ENCODE measurements at places on chromosomes 1 and 21.

DNA sequence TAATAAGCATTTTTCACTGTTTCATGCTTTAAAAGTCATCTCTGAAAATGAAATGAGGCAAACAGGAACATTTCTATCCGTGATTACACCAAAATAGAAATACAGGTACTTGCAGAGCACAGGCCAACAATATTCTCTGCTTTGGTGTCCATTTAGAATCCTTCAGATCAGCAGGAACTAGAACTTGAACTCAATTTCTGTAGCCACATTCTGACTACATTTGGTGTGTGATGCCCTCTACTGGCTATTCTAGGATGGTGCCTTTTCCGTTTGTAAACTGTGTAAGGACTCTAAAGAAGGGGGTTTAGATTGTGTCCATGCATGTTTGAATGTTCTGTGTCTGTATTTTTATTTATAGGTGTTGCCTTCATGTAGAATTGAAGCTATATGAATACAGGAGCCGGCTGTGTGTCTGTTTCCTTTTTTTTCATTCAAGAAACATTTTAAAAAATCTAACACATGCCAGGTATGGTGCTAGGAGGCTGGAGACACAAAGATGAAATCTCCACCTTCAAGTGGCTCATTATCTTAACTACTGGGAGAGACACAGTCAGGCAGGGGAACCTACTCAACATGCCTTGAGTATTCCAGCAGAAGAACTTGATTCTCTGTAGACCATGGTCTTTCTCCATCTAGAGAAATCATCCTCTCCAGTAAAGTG is 7.6 kb upstream of the ZNF326 start:
- peak; percentile 78 for DNase-seq

DNA sequence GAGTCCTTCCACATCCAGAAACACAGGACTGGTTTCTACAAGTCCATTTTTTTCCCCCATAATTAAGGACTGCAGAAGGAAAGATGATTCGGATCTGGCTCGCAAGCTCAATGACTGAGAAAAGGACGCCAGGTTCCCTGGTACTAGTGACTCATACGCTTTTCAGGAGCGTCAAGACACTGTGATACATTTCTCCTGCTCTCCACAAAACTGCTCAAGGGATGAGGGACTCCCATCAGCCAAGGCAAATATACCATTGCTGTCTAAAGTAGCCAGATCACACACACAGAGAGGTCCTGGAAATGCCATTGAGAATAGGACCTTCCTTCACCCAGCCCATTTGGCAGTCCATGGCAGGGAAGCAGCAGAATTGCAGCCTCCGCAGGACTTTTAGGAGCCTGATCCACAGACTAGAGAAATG is 253.6 kb upstream of the IRF2BP2 start:
- no peak for DNase-seq

DNA sequence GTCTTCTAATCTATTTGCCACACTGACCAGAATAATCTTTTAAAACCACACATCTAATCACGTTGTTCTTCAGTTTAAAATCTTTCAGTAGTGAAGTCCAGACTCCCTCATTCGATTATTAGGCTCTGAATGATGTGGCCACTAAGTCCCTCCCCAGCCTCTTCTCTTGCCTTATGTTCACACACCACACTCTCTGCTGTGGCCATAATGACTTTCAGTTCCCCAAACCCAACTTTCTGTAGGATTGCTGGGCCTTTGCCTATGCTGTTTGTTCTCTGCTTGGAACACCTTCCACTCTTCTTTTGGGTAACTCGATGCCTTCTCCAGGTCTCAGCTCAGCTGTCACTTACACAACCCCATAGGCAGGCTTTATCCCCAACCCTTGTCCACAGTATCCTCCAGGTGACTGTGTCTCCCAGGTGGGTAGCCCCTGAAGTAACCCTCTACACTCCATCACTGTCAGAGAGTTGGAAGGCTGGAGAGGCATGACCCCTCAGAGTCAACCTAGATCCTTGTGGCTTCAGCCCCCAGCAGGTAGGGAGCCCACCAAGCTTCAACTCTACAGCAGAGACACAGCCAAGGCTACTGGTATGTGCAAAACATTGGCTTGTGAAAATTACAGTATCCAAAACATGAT is 8.4 kb upstream of the SLC37A1 start:
- DNase-seq: no peak

DNA sequence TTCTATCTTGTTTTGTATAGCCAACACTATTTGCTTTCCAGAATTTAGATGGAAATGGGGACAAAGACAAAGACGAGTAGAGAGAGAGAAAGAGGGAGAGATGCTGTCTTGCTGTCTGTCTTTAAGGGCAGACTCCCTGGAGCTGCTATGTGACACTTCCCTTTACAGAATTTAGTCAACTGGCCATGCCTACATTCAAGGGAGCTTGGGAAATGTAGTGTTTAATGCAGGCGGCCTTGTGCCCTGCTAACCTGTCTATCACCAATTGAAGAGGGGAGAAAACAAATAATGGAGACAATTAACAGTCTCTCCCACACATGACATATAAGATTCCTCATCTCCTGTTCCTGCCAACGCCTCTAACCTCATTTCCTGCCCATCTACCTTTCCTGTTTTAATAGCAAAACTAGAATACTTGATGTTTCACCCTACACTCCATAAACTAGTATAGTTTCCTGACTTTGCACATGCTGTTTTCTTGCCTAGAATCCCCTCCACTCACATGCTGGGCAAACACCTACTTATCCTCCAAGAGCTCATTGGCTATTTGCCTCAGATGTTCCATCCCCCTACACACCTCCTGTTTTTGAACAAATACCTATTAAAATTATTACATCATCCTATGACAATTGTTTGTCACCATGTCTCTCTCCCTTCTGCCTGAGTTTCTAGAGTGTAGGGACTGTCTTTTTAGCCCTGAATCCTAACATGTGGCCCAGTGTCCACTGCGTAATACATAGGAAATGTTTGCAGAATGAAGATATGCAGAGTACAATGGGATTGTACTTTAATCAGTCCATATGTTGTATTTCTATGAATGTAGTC is 117.2 kb downstream of the SLC25A24 start:
- no peak for DNase-seq

- DNase-seq: no peak
These were observed 223.3 kb downstream of the PTPRU start for GRCh38 chr1:29459620-29459945.

DNA sequence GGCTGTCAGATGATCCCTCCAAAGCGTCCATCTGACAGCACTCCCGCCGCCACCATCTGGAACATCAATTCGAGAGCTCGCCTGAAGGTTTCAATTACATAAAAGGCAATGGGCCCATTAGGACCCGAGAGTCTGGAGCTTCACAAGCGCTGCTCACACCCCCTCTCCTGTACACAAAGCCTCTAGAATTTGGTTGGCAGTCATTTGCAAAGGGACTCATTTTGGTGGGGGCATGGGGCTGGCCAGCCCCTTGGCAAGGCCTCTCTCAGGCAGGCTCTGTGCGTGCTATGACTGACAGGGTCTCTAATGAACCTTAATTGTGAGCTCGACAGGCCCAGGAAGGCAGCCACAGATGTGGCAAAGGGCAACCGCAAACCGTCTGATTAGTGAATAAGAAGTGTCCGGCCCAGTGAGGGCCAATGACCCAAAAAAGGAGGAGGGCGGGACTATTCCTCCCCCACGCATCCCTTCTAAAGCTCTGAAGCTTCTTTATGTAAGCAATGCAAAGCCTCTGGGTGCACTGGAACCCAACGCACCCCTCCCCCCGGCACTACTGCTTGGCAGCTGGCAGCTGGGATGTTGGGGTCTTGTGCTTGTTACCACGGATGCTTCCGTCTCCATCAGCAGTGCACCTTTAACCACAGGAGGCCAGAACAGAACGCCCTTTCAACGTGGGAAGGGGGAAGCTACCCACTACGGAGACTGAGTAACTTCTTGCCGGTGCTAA is 79.4 kb downstream of the CAPZB start:
- no peak for DNase-seq

DNA sequence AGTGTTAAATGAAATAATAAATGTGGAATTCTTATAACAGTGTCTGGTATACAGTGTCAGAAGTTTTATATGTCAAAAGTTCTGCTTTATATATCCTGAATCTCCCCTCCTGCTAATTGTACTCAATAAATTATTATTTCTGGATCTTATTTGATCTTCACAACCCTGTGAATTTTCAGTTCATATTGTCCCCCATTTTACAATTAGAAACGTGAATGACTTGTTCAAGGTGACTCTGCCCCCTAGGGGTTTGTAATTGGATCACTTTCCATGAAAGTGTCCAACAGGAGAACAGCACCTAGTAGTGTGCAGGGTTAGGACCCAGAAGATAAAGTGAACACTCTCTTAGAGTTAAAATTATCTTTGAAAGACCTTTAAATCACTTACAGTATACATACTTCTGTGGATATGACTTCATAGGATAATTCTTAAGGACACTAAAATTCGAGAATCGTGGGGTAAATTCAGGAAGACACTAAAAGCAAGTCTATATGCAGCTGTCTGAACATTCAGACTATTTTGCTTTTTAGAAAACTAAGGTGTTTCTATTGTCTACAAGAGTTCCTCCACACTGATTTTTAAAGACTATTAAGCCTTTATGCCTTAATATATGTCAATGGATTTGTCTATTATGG is 4.5 kb upstream of the DDR2 start:
- no peak for DNase-seq

GRCh38 chr1:209882942-209883340 is 55.1 kb upstream of the SYT14 start:
- no peak for DNase-seq

DNA sequence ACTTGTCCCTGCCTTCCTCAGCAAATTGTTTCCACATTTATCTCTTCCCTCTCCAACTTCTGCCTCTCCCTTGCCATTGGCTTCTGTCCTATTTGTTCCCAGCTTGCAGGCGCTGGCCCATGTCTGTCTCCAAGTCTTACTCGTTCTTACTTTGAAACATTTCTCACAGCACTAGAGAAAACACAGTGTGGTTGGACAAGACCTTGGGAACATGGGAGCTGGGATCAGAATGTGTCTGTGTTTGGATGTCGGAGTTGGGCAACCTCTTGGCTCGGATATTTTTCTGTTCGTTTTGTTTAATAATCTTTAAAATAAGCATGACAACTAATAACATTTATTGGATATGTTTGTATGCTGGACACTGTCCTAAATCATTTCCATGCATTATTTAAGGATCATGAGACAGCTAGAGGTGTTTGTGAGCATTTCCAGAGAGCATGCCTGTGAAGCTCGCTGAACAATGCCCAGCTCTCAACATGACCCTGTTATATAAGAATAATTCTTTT is 5.9 kb upstream of the BRWD1 start:
- DNase-seq: no peak

DNA sequence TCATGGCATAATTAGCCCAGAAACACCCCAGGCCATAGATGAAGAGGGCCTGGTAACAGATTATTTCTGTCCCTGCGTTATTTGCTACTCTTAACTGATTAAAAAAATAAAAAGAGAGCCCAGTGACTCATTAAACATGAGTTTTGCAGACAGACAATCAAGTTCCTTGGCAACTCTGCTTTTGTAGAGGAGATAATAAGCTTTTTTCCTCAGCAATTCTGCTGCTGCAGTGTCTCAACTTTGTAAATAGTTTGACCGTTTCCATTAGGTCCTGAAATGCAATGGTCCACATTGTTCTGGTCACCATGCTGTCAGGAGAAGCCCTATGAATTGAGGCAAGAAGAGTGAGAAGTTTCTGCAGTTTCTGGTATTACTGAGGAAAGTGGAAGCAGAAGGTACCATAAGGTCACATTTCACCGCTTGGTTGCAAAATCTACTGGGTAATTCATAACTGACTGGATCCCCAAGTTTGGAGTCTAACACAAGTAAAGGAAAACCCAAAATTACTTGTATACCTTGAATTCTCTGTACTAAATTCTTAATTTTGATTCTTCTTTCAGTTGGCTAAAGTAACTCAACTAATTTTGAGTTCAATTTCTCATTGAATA is 139.5 kb downstream of the ZZZ3 start:
- DNase-seq: no peak

- DNase-seq: no peak
These were observed 21.4 kb downstream of the RUNX3 start for GRCh38 chr1:24908591-24909259.
